NT2/D1 (cell line): ENCODE measurements at places on chromosomes 12 and 14.

- DNase-seq = no peak
Measured at GRCh38 chr14:89340200-89341181, 76.5 kb downstream of the FOXN3 start.

DNA sequence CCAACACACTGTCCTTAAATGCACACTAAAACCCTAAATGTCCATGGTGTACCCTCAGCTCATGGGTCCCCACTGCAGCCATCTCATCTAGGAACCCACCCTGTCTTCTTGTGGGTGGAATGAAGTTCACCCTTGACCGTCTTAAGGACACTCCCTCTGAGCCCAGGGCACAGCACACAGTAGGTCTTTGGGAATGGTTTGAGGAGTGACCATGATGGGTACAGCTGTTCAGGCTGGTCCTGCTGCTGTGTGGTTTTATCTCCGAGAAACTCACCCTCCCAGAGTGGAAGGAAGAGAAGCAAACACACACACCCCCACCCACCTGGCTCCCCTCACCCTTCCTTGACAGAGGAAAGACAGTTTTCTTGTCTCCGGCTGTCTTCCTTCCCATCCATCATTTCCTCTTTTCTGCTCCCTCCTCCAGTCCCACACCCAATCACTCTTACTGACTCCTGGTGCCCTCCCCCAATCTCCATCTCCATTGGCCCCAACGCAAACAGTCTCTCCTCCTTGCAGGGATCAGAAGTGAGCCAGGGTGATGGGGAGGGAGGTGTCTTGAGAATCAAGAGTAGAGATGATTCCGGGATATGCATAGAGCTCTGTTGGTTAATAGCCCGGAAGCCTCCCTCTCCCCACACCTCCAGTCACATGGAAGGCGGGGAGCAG, 105.9 kb upstream of the LHX5 start:
- DNase-seq = no peak

DNA sequence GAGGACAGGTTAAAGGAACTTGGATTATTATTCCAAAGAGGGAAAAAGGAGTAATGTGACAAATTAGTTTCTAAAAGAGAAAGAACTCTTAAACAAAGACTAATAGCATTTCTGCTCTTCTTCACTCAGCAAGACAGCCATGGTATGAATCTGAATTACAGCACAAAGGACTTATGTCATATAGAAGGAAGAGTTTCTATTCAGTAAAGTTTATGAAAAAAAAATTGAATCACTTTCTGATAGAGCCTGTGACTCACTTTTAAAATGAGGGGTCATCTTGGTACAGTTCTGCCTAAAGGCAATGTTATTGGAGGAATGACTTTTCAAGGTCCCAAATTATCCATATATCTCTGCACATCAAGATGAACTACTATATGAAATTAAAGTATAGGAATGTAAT, 101.7 kb downstream of the DUSP6 start:
- DNase-seq = no peak

DNA sequence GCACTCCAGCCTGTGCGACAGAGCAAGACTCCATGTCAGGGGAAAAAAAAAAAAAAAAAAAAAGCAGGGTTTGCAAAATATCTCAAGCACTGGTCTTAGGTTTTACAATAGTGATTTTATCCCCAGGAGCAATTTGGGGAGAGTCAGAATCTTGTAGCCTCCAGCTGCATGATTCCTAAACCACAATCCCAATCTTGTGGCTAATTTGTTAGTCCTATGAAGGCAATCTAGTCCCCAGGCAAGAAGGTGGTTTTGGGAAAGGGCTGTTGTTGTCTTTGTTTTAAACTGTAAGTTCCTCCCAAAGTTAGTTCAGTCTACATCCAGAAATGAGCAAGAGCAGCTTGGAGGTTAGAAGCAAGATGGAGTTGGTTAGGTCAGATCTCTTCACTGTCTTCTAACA, 135.7 kb downstream of the PLXNC1 start:
- no peak for DNase-seq

- no peak for DNase-seq
Measured at GRCh38 chr12:4881266-4882064, 28.2 kb upstream of the KCNA1 start.

- no peak for DNase-seq
Measured at GRCh38 chr12:104355630-104356029, 52.1 kb downstream of the EID3 start.

- DNase-seq = no peak
Measured at GRCh38 chr12:69118516-69118915, 120.9 kb upstream of the CPSF6 start.

DNA sequence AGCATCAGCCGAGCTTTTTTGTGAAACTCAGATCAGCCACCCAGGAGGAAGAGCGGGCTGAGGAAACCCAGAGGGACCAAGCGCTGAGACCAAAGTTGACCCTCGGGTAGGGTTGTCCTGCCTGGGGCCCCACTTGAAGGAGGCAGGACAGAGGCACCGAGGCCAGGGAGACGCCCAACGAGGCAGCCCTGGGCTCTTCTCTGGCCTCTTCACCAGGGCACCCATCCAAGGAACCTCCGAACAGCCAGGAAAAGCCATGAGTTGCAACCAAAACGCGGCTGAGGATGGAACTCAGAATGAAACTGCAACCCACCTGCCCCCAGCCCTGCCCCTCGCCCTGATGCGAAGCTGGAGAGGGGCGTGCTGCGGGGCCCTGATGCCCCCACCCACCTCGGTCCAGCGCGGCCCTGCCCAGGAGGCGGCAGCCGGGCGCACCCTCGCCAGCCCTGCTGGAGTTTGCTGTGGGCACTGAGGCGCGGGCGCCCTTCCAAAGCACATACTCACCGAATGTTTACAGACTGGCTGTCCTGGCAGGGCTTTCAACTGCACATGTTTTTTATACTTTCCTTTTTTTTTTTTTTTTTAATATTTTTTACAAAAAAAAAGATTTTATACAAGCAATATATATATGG, 41.9 kb downstream of the JDP2 start:
- no peak for DNase-seq

- DNase-seq = peak; percentile 70
Measured at GRCh38 chr14:71166180-71166837, 259.1 kb downstream of the PCNX1 start.

- no peak for DNase-seq
Measured at GRCh38 chr12:2378835-2379330, 326.1 kb downstream of the CACNA1C start.

- DNase-seq = no peak
Measured at GRCh38 chr14:90458536-90458935, 61.7 kb downstream of the CALM1 start.

GRCh38 chr12:30968211-30968610, 41.7 kb downstream of the TSPAN11 start:
- no peak for DNase-seq

DNA sequence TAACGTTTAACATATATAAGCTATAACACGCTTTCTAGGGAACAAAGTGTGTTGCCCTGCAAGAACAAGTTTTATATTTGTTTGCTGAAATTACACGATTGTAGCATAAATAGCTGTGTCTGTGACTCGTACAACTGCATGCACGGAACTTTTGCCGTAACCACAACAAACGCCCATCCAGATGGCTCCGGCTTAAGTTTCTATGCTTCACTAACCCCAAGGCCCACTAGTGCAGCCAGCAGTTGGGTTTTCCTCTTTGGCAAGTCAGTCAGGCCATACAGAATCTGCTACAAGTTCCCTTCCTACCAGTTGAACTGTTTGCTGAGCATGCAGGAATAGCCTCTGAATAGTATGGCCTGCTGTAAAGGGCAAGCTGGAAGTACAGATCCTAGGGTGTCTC, 12.1 kb downstream of the CSRP2 start:
- no peak for DNase-seq

DNA sequence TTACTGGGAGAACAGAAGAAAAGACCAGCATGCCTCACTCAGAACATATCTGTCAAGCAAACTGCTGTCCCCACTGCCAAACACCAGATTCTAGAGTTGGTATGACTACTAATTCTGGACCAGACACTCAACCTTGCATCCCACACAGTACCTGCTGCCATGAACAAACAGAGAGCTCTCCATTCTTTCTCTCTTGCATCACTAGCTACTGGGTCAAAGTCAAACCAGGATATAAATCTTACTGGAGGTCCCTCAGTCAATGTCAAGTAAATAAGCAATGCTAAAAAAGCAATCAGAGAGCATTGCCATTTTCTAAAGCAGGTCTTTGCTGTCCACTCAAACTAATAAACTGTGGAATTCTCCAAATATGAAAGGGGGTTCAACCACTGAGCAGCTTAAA, 452.4 kb upstream of the SEL1L start:
- DNase-seq = no peak

DNA sequence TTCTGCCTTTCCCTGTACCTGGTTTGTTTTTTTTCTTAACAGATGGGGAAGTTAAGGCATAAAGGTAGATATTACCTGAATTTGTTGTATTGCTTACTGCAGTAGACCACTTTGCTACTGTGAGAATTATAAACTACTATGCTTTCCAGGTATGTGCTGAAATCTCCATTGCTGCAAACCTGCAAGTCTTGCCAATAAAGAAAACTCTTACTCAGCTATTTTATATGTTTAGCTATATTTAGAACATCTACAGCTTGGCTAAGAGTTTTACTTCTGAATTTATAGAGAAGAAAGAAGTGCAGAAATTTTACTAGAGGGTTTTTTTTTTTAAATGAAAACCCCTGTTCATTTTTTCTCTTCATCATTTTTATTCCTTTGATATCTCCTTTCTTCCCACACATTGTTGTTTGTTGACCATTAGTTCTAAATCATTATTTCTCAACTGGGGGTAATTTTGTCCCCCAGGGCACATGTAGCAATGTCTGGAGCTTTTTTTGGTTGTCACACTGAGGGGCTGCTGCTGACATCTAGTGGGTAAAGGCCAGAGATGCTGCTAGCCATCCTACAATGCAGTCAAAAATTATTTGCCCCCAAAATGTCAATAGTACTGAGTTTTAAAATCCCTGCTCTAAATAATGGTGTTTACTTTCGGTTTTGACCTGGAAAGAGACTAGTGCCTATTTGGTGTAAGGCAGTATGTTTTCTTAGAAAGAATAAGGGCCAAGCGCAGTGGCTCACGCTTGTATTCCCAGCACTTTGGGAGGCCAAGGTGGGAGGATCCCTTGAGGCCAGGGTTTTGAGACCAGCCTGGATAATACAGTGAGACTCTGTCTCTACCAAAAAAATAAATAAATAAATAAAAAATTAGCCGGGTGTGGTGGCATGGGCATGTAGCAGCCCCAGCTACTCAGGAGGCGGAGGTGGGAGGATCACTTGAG, 48.6 kb downstream of the PCNX1 start:
- DNase-seq = no peak
